Ureter (tissue), 1 donor: ENCODE measurements at places on chromosomes 4 and X. TPM values are rescaled to one million over a fixed set of nuclear protein-coding genes. Genes with fewer than 3 reads are reported as not detected.

DNA sequence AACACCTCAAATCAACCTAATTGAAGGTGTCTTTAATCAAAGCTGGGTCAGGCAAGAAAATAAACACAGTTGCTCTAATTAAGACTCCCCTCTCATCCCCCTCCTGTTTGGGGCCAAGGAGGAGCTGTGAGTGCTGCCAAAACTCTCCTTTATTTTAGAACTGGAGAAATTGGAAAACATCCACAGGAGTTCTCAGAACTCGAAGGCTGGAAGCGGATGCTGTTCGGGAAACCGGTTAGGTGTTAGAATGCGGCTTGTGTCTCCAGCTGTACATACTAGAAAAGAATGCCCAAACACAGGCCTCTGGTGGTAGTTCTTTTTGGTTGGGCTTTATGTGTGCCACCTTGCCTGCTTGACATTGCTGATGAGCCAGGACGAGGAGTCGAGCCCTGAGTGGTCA is 118.2 kb downstream of the GPR143 start:
- no peak for DNase-seq

GRCh38 chrX:3820167-3820566 is 106.7 kb upstream of the PRKX start:
- DNase-seq, result no peak

The CYLC1 gene
- not detected for total RNA-seq

GRCh38 chrX:78063687-78064086 is 40.4 kb upstream of the PGK1 start:
- no peak for DNase-seq

The KCNIP4 gene
- total RNA-seq, result 1.7 TPM

The HSPA4L gene
- 5.6 TPM for total RNA-seq

The KIAA0232 gene
- 40.4 TPM for total RNA-seq

- DNase-seq, result no peak
Observed at GRCh38 chr4:6794189-6794588, 11.7 kb downstream of the KIAA0232 start.

The XG gene
- total RNA-seq, result 1.6 TPM

The KIF4A gene
- 1.0 TPM for total RNA-seq

The ZNF630 gene
- 5.4 TPM for total RNA-seq

GRCh38 chr4:150231107-150231770 is 153.0 kb downstream of the DCLK2 start:
- no peak for DNase-seq

- no peak for DNase-seq
Observed at GRCh38 chr4:118845552-118846050, 9.7 kb upstream of the SEC24D start.

GRCh38 chrX:103678199-103678993 is 8.1 kb downstream of the MORF4L2 start:
- DNase-seq, result no peak

The XK gene
- total RNA-seq, result 4.9 TPM

DNA sequence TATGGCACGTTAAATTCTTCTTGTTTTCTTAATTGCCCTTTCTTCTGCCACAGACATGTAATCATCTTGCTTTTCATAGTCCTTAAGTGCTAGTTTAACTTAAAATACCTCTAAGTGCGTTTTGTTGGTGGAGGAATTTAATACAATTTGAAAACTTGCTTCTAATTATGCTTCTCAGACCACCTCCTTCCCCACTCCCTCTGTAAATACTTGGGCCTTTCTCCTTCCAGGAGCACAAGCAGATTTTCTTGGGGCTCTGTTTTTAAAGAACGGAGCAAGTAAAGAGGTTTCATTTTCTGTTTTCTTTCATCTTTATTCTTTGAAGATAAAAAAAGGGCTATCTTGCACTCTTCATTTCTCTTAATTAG is 559 bp upstream of the PCDH18 start:
- DNase-seq, result no peak

DNA sequence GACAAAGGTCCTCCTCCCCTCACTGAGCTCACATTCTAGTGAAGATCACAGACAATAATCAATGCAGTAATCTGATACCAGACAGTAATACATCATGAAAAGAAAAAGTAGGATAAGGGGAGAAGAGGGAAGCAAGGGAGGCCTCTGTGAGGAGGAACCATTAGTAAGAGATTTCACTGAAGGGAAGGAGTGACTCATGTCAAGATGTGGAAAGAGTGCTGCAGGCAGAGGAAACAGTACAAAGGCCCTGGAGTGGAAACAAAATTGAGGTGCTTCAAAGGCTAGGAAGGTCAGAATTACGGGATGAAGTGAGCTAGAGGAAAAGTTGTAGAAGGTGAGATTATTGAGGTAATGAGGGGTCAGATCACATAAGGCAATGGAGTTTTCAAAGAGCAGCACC is 38.1 kb downstream of the LAMTOR3 start:
- DNase-seq, result no peak

DNA sequence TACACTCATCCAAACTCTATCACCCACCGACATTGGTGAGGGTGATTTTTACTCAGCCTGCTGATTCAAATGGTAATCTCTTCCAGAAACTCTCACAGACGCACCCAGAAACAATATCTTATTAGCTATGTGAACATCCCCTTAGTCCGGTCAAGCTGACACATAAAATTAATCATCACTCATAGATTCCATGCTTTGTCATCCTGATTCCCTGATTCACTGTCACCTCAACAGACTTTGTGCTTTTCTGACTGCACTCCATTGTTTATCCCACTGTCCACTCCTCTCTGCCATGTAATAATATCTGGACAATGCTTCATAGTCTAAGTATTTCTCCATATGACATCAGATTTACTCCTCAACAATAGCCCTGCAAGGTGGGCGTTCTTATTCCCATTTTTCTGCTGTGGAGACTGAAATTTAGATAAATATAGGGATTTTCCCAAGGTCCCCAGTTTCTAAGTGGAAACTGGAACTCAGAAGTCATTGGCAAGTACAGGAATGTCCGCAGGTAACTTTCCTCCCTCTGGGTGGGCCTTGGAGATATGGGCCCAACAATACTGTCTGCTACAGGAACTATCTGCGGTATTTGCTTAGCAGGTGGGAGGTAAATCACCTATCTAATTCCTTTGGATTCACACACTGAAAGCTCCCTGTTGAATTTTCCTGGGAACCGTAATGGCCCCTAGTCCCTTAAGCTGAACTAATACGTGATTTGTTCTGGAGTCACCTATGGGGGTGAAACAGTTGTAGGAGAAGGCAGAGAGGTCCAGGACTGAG is 228.6 kb upstream of the BCOR start:
- DNase-seq, result no peak

The POF1B gene
- total RNA-seq, result 46.8 TPM

The HDX gene
- total RNA-seq, result 10.3 TPM

The AKAP14 gene
- total RNA-seq, result not detected

GRCh38 chrX:78316265-78316664 is 11.1 kb downstream of the CYSLTR1 start:
- no peak for DNase-seq

The CNGA1 gene
- total RNA-seq, result 36.8 TPM

The EFHC2 gene
- total RNA-seq, result 2.3 TPM

- DNase-seq, result no peak
Observed at GRCh38 chr4:118953276-118953675, 64.6 kb downstream of the SYNPO2 start.

DNA sequence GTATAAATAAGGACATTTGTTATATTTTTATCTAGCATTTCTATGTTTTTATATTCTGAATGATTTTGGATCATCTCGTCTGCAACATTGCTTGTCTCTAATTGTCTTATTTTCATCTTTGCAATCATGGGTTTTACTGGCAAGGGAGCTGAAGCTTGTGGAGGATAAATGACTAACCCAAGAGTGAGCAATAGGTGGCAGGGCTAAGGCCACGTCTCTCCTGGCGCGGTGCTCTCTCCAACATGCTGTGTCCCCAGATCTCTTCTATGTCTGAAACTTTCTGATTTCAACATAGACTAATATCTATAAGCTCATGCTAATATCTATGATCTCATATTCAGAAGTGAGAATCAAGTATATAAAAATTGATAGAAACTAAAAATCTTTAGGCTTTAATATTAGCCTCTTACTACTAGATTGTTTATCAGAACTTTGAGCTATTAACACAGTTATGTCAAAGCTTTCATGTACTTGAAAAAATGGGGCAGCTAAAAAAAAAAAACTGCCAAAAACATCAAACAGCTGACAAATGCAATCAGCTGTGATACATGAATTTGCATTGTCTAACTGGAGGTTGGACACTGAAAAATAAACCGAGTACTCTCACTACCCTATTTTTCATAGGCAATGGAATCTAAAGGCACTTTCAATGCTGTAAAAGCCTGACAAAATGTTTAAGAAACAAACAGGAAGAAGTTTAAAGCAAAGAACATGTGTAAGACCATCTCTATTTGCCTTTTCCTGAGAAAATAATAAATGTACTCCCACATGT is 169.2 kb downstream of the TMA16 start:
- DNase-seq, result no peak

GRCh38 chrX:116204932-116205331 is 34.4 kb downstream of the AGTR2 start:
- DNase-seq, result no peak

DNA sequence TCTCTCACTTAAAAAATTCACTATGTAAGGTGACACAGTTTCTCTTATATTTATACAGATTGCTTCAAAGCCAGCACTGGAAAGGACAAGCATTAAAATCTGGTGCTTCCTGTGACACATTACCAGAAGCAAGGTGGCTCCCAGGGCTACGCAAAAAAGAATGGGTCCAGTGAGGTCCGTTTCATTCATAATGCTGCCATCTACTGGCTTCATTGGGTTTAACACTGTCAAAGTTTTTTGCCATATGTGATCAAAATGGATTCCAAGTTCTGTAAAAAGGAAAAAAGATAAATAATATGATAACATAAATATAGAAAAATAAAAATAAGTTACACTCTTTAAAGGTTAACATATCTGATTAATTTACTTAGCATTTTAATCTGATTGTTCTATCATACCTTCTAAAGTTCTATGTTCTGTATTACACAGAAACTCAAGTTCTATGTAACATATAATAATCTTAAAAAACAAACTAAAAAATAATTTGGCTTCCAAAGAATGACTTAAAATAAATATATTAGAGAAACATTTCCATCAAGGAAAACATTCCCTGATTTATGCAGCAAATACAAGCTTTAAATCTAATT is 22.1 kb downstream of the YIPF7 start:
- DNase-seq, result no peak

DNA sequence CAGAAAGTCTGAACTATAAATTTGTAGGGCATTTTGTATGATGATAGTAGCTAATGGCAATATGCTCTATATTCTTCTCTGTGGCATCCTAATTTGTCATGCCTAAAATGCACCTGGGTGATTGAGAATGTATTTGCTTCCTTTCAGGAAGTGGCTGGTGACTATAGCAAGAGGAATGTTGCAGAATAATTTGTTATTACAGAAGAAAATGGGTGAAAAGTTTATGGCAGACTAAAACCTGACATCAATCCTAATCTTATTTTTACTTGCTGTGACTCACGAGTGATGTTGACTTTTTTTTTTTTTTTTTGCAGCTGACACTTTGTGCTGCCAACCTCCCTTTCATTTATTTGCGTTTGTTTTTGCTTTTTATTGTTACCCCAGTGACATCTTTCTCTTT is 141.1 kb downstream of the MSL3 start:
- no peak for DNase-seq

GRCh38 chr4:38230821-38231563 is 270.8 kb downstream of the PTTG2 start:
- DNase-seq, result no peak

The CSAG2 gene
- total RNA-seq, result not detected

DNA sequence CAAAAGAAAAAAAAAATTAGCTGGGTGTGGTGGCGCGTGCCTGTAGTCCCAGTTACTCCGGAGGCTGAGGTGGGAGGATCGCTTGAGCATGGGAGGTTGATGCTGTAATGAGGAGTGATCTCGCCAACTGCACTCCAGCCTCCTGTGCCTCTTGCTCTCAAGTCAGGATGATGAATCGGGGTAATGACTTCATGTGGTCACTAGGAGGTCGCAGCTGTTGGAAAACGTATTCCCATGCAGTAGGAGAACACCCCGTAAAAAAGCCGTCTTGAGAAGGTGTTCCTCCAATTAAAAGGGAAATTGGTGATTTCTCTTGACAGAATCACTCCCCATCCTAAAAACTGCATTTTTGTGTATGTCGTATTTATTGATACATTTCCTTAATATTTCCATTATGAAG is 2.2 kb downstream of the CCNB3 start:
- DNase-seq, result no peak

DNA sequence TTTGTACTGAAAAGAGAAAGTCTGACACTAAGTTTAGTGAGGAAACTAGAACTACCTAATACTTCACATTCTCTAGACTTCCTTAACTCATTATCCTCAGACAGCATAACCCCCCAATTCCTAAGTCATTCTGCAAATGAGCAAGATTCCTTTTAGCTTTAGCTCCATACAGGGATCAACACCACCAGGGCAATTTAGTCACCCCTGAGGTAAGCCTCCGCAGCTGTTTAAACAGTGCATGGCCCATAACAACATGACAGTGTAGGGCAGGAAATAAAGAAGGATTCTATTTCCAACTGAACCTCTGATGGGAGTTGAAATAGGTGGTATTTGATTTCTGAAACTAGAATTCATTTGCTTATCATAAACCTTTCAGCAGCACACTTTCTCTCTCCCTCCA is 112.8 kb upstream of the DKK2 start:
- no peak for DNase-seq

The PAGE2B gene
- not detected for total RNA-seq

GRCh38 chr4:146124023-146124680 is 51.4 kb upstream of the LSM6 start:
- no peak for DNase-seq

DNA sequence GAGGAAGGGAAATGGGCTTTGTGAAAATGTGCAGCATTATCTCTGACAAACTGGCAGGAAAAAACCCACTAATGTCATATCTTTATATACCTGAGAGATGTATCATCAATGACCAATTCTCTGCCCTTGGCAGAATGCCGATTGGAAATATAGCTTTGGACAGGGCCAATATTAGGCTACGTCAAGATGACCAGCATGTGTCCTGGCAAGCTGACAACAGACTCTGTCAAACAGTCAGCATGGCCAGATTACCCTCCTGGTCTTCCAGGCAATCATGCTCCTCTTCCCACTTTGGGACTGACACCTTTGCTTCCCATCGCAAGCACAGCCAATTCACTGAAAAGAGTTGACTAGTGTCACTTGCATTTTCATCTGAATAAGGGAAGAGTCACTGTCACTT is 57.0 kb downstream of the SORBS2 start:
- DNase-seq, result no peak

The RXFP1 gene
- total RNA-seq, result 0.10 TPM

DNA sequence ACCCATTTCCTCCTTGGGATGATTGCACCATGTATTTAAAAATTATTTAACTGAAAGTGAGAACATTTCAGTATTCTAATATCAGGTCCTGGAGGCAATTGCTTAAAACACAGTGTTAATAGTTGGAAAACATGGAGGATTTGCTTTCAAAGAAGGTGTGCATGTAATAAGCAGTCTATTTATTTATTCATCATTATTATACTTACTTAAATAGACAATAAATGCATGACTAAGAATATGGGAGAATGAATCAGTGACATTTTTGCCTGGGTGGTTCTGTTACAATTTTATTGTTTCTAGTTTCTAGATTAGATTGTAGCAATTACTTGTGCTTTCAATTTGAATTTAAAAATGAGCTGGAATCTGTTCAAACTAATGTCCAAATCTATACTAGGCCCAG is 145.5 kb downstream of the AREG start:
- DNase-seq, result no peak

GRCh38 chr4:13498469-13498868 is 14.3 kb upstream of the RAB28 start:
- DNase-seq, result no peak

GRCh38 chr4:127209580-127210095 is 423.1 kb upstream of the INTU start:
- no peak for DNase-seq
